EH (cell line): ENCODE measurements at places on chromosomes 12 and 14.

DNA sequence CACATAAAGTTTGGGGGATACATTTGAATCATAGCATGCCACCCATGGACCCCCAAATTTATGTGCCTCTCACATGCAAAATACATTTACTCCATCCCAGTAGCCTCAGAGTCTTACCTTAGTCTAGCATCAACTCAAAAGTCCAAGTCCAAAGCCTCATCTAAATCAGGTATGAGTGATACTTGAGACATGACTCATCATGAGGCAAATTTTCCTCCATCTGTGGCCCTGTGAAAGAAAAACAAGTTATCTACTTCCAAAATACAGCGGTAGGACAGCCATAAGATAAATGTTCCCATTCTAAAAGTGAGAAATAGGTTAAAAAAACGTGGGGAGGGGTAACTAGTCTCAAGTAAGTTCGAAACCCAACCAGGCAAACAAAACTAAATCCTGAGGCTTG, 444.2 kb downstream of the SNAPC1 start:
- peak; percentile 60 for DNase-seq

GRCh38 chr12:132593071-132593470, 17.3 kb downstream of the LRCOL1 start:
- DNase-seq, result no peak

- no peak for DNase-seq
Measured at GRCh38 chr14:75967866-75968265, 13.9 kb downstream of the TGFB3 start.

DNA sequence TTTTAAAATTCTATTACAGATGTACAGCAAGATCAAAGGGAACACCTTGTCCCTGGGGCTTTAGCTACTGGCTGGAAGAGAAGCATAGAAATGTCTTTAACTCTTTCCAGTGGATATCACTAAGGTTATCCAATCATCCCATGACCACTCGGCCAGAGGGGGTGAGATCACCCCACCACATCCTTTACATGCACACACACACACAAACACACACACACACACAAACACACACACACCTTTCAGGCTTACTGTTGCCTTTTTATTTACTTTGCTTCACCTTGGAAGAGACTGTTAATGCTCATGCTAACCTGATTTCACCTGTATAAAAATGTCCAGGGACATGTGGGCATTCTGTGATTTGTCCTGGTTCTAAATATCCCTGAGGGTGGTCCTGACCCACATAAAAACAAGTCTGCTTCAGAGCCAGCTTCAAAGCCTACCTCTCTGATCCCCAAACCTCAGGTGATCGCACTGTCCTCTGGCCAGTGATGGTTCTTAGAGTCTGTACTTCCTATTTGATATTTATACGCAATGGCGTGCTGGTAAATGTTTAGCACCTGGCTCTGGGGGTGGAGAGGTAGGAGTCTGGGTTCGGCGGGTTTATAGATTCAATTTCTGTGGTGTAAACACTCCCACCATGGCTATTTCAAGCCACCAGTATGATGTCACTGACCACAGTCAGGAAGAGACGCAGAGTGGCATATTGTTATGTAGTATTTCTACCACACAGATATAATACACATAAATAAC, 166.1 kb upstream of the EEA1 start:
- DNase-seq, result no peak

GRCh38 chr14:61201171-61201570, 80.0 kb downstream of the TMEM30B start:
- no peak for DNase-seq

DNA sequence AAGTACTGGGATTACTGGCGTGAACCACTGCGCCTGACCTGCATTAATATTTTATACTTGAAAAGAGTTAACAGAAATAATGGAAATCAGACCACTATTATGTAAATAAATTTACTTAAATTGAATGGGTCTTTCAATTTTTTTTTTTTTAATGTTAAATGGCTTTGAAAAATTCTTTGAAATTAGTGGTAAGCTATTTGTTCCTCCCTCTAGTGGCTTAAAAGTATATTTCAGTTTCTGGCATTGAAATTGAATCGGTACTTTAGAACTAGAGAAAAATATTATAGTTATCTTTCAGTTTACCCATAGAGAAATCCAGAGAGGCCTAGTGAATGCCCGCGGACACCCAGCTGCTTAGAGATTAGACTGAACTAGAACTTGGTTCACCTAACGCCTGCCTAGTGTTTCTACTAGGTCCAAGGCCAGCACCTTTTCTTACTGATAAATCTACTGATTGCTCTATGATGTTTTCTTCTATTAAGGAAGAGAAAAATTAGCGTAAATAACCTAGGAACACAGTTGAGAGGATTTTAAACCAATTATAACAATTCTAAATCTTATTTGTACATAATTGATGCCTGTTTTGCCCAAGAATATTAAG, 106.5 kb downstream of the EML1 start:
- peak; percentile 38 for DNase-seq

- peak; percentile 49 for DNase-seq
Measured at GRCh38 chr14:39175445-39176262, 600 bp downstream of the PNN start.

GRCh38 chr14:38197001-38197783, 10.5 kb upstream of the SSTR1 start:
- DNase-seq, result no peak

DNA sequence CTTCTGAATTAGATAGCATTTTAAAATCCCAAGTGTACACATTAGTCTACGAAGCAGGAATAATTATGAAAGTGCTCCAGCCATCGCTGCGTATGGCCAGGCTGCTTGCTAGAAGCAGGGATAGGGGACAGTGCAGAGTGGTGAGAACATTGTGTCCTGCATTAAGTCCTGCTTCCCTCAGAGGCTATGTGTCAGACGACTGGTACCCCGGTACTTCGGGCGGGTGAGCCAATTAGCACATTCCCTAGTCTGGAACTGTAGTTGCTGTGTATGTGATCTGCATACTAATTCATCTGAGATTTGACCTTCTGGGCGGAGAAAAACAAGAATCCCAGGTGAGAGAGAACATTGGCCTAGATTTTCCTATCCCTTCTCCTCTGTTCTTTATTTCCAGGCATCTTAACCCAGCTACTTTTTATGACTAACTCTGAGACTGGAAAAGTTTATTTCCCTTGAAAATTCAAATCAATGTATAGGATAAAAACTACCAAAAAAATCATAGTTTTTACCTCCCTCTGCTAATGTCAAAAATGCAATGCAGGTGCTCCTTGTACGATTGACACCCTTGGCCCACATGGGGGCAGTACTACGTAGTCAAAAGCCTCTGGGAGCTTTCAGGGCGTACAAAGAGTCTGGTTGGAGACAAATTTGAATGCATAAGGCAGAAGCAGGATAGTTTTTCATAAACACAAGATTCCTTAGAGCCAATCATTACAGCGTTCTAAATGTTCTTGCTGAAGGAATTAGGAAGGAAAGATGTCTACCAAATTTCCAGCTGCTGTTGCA, 764.3 kb downstream of the NOVA1 start:
- DNase-seq, result no peak

- DNase-seq, result no peak
Measured at GRCh38 chr12:124586756-124587155, 19.3 kb upstream of the NCOR2 start.

DNA sequence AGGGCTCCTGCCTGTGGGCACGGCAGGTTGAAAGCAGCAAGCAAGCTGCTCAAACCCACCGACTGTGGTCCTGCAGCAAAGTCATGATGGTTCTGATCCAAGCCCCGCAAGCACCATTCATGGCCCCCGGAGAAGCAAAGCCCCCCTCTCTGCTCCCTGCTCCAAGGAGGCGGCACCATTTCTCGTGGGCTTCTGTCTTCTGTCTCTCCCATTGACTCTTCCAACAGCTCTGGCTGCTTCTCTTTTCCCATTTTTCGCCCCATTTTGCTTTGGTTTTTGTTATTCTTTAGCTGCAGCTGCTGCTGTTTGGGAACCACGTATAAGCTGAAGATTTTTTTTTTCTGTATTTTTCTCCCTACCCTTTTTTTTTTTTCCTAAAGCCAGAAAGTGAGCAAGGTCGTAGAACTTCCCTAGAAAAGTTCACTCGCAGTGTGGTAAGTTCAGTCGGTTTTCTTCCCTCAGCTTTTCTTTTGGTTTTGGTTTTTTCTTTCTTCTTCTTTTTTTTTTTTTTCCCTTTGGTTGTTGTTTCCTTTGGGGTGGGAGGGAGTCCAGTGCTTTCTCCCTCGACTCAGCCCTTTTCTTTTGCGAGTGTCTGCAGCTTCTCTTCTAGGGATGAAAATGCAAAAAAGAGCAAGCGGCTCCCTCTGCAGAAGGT, 354.1 kb downstream of the DPF3 start:
- no peak for DNase-seq
